ENCODE measurements at places on chromosomes 11 and 22. TPM values are rescaled to one million over a fixed set of nuclear protein-coding genes. Genes with fewer than 3 reads are reported as not detected.

Gene RRM1
- 34.4 TPM for total RNA-seq

Gene MRGPRE
- total RNA-seq = not detected

Gene TMPRSS6
- not detected for total RNA-seq

GRCh38 chr11:31943056-31943780, 132.1 kb upstream of the PAX6 start:
- DNase-seq = no peak

Gene SEPTIN3
- 0.42 TPM for total RNA-seq

Gene CDON
- 24.4 TPM for total RNA-seq

GRCh38 chr11:74321487-74322188, 10.2 kb upstream of the P4HA3 start:
- no peak for DNase-seq

Gene PHF21B
- 0.54 TPM for total RNA-seq
